ENCODE measurements at places on chromosomes 6 and 20.

DNA sequence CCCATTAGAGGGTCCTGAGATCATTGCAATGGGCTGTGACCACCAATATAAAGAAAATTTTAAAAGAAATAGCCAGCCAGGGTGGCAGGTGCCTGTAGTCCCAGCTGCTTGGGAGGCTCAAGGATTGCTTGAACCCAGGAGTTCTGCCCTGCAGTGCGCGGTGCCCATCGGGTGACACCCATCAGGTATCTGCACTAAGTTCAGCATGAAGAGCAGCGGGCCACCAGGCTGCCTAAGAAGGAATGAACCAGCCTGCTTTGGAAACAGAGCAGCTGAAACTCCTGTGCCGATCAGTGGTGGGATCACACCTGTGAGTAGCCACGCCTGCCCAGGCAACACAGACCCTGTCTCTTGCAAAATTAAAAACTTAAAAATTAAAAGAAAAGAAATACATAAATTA lies 102.5 kb upstream of the FOXC1 start:
- no peak for DNase-seq

DNA sequence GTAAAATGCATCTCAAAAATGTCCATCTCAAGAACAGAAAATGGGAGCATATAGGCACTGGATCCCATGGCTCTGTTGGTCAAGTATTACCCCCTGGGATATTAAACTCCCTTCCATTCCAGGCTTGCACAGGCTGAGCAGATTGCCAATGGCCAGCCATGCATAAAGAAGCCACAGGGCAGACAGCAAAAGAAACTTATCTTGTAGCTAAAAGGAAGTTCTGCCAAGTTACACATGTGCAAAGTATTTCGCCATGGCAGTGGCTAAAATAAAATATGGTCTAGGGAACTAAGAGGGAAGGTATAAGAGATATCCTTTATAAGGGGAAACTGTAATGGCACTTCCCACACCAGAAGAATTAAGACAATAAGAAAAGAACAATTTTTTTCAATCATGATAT lies 415.6 kb upstream of the BTBD3 start:
- no peak for DNase-seq

DNA sequence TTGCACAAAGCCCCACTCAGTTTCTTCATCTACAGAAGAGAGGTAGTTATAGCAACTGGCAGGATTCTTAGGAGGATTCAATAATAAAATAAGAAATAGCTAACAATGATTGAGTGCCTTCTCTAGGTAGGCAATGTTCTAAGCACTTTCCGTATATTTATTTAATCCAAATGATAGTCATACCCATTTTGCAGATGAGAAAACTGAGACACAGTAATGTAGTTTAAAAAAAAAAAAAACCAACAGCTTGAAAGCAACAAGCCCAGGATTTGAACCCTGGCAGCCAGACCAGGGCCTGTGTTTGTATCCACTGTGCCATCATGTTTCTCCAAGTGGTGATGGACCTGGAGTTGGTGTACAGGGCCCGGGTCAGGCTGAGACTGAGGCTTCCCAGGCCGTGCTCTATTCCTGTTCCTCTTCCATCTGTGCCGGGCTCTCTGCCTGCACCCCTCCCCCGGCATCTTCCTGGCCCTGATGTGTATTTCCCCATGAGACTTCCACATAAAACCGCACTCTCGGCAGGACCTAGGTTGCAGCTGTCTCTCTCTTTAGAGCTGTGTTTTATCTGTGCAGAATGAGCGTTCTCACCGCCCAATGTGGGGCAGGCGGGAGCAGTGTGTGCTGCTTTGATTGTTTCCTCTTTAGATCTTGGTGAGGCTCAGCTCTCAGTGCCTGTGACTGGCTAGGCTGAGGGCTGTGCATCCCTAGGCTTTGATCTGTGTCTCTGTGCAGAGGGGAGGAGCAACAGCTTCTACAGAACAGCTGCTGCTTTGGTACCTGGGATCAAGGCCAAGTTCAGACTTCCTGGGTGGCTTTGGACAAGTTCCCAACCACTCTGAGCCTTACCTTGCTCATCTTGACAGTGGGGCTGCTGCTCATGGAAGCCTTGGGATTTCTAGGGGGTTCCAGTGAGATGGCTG lies 49.5 kb downstream of the TOX2 start:
- peak; percentile 17 for DNase-seq

- peak; percentile 70 for DNase-seq
Observed at GRCh38 chr20:22630701-22631100, 46.3 kb upstream of the FOXA2 start.

GRCh38 chr20:60352017-60352416 lies 393.8 kb downstream of the CDH26 start:
- DNase-seq: peak; percentile 44

DNA sequence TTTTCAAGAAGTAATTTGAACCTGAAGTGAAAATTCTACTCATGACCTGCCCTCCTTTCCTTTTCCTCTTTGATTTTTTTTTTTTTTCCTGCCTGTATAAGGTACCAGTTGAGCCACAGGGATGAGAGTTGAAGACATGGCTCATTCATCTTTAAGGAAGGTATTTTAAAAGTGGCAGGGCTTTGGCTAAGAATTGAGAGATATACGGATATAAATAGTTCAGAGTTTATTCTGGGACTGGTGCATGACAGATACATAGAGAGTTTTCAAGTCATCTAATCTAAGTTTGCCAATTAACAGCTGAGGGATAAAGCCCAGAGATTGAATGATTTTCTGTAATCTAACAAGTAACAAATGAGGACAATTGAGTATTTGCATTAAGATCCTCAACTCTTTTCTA lies 69.8 kb downstream of the BTBD3 start:
- no peak for DNase-seq

DNA sequence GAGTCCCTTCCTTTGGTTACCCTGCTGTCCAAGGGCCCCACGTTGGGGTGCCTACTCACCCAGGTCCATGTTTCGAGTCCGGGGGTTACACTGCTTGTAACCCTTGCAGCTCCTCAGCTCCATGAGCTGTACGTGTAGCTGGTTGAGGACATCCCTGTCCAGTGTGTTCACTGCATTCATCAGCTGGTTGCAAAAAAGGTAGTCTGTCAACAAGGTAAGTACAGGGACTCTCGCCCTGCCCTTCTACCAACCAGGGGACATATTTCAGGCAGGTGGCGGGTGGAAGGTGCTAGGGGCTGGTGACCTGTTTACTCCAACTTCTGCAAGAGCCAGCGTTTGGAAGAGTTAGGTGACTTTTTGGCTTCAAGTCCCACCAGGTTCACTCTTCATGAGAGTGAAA lies 123.6 kb downstream of the SULF2 start:
- DNase-seq: no peak

DNA sequence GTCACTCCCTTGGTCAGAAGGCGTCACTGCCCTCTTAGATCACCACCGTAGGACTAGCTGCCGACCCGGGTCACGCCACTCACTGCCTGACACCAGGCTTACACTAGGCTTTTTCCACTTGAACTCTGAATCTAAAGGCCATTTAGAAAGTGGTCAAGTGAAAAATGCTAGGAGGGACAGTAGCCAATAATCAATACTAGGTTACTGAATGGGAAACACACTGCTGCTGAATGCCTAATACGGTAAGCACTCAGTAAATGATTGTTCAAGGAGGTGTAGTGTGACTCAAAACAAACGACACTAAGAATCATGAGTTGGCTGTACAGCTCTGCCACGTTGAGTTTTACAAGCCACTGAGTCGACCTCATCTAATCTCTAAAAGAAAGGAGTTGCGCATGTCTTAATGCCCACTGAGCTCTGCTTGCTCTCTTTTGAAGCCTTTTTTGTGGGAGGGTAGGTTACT lies 760 bp upstream of the IBTK start:
- peak; percentile 83 for DNase-seq

DNA sequence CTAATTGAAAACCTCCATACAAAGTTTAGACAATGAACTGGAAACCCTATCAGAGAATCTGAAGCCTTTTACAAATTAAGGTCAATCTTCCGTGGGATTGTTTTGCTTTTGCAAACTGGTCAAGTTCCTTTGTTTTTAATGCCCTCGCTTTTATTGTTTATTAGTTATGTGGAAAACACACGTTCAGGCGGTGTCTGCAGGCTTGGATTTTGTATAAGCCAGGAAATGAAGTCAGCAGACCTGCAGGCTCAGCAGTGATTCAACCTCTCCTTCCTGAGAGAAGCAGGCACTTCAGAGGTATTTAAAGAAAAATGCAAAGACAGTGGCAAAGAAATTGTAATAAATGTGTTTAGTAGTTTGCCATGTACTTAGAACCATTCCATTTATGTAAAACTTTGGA lies 103.4 kb upstream of the PDE10A start:
- DNase-seq: peak; percentile 3

DNA sequence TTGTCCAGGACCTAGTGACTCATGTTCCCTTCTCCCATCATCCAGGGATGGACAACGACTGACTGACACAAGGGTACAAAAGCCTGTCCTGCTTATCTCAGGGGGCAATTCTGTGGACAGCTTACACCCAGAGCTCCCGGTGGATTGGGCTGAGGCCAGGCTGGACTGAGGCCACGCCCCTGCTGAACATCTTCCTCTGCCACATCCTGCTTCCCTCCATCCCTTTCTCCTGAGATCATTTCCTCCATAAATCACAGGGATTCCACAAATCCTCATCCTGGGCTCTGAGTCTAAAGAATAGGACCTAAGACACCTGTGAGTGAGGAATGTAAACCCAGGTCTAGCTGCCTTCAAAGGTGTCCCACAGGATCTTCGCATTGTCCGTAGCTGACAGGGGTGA lies 30.4 kb upstream of the RNF24 start:
- DNase-seq: no peak

GRCh38 chr6:24574809-24575208 lies 71.2 kb downstream of the KIAA0319 start:
- no peak for DNase-seq

GRCh38 chr6:55734256-55734655 lies 141.1 kb downstream of the BMP5 start:
- peak; percentile 17 for DNase-seq

- DNase-seq: peak; percentile 78
Observed at GRCh38 chr20:50151034-50151743, 2.3 kb downstream of the PEDS1 start.

- DNase-seq: no peak
Observed at GRCh38 chr6:113923526-113923925, 47.4 kb downstream of the HDAC2 start.
